ENCODE measurements at places on chromosomes 1 and 21.
A peak's percentile ranks its signal among the peaks of the same experiment; 100 is the strongest.

- DNase-seq, result peak; percentile 82
Observed at GRCh38 chr1:115266729-115267421, 71.2 kb downstream of the NGF start.

DNA sequence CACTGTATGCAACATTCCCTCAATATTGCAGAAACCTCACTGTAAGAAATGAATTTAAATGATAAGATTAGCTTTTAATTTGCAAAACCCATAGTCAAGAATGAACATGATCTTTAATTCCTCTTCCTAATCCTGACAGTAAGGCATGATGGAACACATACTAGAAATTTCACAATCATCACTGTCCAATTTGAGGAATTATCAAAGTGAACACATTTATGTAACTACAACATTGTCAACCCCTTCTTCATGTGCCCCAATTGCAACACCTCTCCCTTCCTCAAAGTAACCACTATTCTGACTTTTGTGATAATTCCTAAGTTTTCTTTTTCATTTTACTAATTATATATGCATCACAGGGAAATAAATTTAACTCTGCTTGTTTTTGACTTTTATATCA is 103.1 kb downstream of the LHX8 start:
- no peak for DNase-seq

- peak; percentile 9 for DNase-seq
Observed at GRCh38 chr1:40478276-40478675, 1.2 kb downstream of the ZFP69 start.

DNA sequence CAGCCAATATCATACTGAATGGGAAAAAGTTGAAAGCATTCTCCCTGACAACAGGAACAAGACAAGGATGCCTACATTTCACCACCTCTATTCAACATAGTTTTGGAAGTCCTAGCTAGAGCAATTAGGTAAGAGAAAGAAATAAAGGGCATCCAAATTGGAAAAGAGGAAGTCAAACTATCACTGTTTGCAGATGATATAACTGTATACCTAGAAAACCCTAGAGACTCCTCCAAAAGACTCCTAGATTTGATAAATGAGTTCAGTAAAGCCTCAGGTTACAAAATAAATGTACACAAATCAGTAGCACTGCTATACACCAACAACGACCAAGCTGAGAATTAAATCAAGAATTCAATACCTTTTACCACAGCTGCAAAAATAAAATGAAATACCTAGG is 171.3 kb upstream of the HP1BP3 start:
- no peak for DNase-seq

- DNase-seq, result no peak
Observed at GRCh38 chr1:112074711-112075110, 85.2 kb upstream of the KCND3 start.
